ENCODE measurements at places on chromosomes 11 and 22.

DNA sequence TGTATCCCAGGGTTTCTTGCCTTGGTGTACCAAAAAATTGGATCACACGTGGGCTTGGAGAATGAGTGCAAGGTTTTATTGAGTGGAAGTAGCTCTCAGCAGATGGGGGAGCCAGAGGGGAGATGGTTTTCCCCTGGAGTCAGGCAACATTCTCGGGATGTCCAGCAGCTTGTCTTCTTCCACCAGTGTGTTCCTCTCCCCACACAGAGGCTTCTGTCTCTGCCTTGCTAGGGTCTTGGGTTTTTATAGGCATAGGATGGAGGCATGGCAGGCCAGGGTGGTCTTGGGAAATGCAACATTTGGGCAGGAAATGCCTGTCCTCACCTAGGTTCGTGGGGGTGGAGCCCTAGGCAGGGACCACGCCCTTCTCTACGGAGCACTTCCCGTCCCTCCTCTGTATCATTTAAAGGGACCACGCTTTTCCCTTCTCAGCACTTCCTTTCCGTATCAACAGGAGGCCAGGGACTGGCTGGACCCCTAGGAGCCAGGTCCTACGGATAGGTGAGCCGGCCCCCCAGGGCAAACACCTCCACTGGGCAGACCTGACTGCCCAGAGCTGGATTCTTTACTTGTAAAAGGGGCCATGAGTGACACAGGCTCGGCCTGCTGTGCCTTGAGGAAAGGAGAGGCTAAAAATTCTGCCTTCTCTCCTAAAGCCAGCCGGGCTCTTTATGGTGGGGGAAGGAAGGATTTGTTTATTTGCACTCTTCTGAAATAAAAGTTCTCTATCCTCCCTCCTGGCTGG lies 55.3 kb upstream of the CCDC188 start:
- DNase-seq: peak; percentile 87

GRCh38 chr11:70384566-70385152 lies 13.7 kb upstream of the CTTN start:
- DNase-seq: no peak

DNA sequence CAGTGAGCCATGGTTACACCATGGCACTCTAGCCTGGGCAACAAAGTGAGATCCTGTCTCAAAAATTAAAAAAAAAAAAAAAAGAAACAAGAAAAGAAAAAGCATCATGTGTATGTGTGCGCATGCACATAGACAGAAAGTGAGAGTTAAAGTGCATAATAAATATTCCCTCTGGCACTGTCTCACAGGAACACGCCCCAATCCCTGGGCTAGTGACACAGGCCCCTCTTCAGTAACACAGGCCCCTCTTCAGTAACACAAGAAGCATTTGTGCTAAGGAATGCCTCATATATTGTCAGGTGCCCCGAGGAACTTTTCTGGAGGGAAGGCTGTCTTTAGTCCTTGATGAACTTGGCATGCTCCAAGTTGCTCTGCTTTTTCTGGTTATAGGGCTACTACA lies 57.5 kb downstream of the RPL27A start:
- no peak for DNase-seq

- DNase-seq: no peak
Observed at GRCh38 chr11:125102510-125102909, 8.9 kb downstream of the TMEM218 start.

DNA sequence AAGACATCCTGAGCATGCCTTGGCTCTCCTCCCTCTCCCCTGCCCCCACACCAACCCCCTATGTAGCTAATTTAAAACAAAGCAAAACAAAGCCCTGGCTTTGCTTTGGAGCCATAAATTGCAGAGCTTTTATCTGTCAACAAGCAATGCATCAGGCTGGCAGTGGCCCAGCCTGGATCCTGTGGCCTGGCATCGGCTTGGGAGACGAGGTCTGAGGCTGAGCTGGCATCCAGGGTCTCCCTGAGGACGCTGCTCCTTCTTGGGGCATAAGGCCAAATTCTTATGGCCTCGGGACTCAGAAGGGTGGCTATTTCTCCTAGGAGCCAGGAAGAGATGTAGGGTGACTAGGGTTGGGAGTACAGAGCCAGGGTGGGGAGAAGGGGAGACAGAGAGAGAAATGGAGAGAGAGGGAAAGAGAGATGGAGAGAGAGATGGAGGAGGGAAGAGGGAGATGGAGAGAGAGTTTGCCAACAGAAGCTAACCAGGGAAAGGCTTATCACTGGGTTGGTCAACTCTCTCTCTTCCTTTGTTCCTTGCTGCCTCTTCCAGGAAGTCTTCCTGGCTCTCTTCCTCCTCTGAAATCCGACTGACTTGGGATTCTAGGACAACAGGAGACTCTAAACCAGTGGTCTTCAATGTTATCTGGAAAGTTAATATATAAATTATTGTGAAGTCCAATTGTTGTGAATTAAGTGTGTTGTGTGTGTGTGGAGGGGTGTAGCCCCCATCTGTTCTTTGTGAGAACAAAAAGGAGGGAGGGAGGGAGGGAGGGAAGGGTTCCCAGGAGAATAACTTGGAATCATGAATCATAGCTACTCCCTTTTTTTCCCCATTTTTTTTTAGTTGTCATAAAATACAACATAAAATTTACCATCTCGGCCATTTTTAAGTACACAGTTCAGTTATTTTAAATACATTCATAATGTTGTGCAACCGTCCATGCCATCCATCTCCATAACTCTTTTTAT lies 29.1 kb downstream of the TSPAN18 start:
- no peak for DNase-seq

DNA sequence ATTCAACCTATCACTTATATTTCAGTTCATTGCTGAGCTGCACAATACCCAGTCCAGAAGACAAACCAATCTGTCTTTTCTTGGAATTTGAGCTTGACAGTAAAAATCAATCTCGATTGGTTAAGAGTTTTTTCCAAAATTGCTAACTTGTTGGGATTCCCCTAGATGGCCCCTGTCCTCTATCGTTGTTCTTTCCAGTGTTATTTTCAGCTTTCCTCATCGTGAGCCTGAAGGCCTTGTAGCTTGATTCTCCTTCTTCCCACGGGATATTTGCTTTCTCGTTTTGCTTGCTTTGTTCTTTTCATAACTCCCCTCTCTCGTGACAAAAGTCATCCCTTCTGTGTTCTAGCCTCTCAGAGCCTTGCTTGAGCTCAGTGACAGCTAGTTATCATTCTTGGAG lies 3.1 kb downstream of the OR8B8 start:
- no peak for DNase-seq

GRCh38 chr11:134995741-134996140 lies 583.7 kb upstream of the B3GAT1 start:
- DNase-seq: no peak

- DNase-seq: no peak
Observed at GRCh38 chr11:134069426-134070341, 812 bp downstream of the JAM3 start.

GRCh38 chr11:126890561-126890960 lies 110.0 kb downstream of the KIRREL3 start:
- no peak for DNase-seq

GRCh38 chr11:38582756-38583155 lies 1984.7 kb upstream of the RAG2 start:
- DNase-seq: no peak

DNA sequence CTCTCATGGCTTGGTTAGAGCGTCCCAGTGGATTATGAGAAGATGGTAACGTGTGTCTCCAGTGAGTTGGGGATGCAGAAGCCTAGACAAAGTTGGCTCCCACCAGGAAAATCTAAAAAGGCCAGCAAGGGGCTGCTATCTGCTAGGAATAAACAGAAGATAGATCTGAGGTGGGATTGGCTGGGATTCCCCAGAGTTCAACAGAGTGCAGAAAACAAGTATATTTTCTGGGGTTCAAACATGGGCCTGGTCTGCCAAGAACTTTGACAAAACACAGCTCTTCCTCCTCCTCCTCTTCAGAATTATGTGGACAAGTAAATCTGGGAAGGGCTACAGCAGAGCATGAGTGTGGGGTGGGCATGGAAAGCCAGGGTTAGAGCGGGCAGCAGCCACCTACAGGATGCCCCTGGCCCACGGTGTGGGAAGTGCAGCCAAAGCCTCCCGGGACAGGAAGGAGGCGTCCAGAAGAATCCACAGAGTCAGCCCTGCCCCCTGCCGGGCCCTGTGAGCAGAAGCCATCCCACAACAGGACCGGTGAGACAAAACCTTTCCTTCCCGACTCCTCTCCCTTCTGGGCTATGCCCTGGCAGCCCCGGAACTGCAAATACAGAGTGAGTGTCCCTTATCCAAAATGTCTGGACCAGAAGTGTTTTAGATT lies 67.1 kb downstream of the CD82 start:
- DNase-seq: peak; percentile 77

GRCh38 chr11:7896009-7896785 lies 34.9 kb downstream of the OR10A6 start:
- no peak for DNase-seq

- DNase-seq: peak; percentile 53
Observed at GRCh38 chr11:122758974-122759373, 79.3 kb upstream of the CRTAM start.

DNA sequence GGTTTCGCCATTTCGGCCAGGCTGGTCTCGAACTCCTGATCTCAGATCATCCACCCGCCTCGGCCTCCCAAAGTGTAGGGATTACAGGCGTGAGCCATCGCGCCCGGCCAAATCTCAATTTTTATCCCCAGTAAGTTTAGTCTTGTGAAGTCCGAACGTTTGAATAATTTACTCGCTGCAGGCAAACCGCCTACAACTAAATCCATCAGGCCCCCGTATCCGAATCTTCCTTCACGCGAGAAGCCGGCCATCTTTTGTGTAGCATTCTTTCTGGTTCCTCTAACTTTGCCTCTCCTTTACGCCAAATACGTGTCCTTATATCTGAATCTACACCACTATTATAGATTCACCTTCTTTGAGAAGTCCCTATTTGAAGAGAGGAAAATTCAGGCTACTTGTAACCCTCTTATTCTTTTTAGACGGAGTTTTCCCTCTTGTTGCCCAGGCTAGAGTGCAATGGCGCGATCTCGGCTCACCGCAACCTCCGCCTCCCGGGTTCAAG lies 581 bp upstream of the EIF3L start:
- DNase-seq: peak; percentile 67

GRCh38 chr11:58334708-58335107 lies 24.2 kb downstream of the OR5B17 start:
- DNase-seq: no peak

- no peak for DNase-seq
Observed at GRCh38 chr11:15707194-15707593, 592.5 kb downstream of the INSC start.

DNA sequence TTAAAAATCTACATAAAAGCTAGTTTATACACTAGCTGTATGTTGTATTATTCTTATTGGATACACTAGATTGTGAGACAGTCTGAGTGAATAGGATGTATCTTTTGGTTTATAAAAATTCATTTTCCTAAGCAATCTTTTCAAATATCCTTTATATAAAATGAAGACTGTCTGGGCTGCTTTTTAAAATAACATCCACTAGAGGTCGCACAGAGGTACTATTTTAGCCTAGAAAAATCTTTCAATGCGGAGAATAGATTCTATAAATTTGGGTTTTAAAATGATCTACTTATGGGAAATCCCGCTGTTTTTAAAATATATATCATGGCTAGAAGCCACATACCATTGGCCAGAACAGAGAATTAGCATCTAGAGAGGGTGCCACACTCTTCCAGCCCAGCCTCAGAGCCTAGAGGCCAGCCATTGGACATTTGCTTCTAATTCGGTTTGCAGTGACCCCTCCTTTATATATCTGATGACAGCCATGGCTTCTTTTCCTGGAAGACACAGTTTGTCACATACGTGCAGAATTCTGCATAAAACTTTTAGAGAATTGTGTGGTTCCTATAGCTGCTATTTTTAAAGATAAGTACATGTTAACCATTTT lies 7.3 kb downstream of the C11orf97 start:
- no peak for DNase-seq

- peak; percentile 89 for DNase-seq
Observed at GRCh38 chr22:29470159-29470855, 9.7 kb upstream of the NEFH start.

DNA sequence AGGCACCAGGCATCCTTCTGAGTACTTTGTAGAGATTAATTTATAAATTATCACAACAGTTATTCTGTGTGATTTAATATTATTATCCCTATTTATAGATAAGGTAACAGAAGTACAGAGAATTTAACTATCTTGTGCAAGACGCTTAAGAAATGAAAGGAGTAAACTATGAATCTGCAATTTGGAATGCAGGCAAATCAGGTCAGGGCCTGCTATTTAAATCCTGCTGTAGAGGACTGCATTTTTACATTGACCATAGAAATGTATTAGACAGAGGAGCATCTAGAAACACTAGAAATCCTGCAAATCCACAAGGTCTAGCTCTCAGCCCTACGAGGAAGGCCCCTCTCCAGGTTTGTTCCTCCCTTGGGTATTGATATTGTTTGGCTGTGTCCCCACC lies 336.2 kb downstream of the ETS1 start:
- no peak for DNase-seq

GRCh38 chr11:25943777-25944661 lies 387.9 kb upstream of the ANO3 start:
- DNase-seq: no peak

DNA sequence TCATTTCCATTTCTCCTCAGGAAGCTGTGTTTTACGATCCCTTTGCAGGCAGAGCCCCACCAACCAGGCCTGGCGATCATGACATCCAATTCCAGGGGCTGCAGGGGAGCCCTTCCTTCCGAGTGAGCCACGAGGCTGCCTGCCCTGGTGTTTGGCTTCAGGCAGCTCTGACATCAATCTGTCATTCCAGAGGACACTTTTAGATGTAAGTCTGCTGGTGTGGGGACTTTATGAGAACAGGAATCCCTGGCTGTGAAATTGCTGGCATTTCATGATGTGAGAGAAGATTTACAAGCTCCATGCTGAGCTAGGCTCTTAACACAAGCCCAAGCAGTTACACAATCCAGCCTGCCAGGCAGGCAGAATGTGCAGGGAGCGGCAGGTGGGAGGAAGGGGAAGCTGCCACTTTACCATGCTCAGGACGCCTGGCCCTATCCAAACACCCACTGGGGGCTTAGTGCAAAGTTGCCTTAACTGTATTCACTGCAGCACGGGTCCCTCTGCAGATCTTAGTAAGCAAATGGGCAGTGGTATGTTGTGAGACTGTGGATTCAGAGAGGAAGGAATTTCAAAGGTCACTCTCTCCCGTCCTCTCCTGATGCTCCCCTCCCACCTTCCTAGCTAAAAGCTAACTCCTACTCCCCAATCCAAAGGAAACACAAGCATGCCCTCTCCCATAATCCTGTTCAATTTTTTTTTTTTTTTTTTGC lies 43.4 kb upstream of the MICAL2 start:
- no peak for DNase-seq

- DNase-seq: no peak
Observed at GRCh38 chr11:45280449-45280848, 5.7 kb downstream of the SYT13 start.

DNA sequence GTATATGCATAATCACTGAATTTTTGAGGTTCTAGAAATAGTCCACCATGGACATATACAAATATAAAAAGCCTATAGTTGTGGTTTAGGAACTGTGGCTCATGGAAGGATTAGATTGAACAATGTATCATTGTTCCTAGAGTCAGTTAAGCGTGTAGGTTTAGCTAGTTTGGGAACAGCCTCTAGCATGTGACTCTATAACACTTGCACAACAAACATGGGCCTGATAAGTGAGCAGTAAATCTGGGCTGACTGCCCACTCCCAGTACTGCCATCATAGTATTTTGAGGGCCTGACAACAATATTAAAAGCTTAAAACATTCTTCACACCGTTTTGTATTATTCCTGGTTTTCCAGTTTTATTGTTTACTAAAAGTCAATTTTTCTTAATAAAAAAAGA lies 47.0 kb downstream of the YAP1 start:
- DNase-seq: no peak

- DNase-seq: no peak
Observed at GRCh38 chr11:92180226-92180625, 44.4 kb upstream of the FAT3 start.

GRCh38 chr11:83088965-83089364 lies 17.3 kb upstream of the RAB30 start:
- DNase-seq: no peak

All from activated effector memory CD4-positive, alpha-beta T cell treated with anti-CD3 and anti-CD28 coated beads, Interleukin-2, amount 50 U/mL, for 16 hours (primary cell).